ENCODE measurements at places on chromosomes 12 and 14.
A peak's percentile ranks its signal among the peaks of the same experiment; 100 is the strongest.

- no peak for DNase-seq
These were observed 68.8 kb downstream of the RPL10L start for GRCh38 chr14:46582826-46583225.

GRCh38 chr12:2844786-2845185 is 10.0 kb upstream of the NRIP2 start:
- DNase-seq: no peak

DNA sequence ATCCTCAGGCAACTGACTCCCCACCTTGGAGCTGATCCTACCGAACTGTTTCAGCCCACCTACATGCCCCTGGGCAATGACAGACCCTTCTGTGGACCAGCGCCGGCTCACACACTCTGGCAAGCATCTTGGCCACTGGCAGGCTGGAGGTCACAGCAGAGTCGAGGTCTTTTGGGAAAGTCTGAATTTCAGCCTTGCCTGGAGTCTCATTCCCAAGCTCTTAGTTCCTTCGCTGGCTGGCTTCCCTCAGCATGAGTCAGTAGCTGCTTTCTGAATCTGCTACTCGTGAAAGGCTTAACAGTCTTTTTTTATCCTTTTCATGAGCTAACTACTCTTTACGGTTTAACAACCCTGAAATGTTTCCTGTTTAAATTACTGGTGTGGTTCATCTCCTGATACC is 44.5 kb downstream of the ASCL4 start:
- DNase-seq: no peak

DNA sequence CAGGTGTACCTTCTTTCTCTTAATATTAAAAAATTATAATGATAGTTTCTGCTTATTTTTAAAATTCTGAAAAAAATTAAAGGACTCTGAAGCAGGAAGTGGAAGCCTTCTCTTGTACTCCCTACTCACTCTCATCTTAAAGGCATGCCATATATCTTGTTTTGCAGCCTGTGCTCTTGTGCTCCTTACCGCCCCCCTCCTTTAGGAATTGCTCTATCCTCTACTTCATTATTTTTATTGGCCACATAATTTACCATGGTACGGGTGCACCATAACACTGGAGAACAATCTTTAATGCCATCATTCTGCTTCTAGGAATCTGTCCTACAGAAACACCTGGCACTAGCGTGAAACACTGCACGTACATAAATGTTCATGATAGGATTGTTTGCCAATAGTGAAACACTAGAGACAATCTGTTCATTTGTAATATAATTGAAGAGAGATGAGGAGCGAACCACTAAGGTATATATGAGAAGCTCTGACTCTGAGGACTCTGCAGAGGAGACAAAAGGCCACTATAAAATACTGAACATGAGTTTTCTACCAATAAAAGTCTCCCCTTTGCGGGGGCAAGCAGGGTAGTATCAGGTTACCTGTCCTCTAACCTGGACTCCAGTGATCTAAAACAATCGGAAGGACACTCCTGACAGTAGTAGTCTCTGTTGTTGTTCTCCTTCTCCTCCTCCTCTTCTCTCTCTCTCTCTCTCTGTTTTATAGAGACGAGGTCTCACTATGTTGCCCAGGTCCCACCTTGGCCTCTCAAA is 6.3 kb upstream of the NYNRIN start:
- no peak for DNase-seq

DNA sequence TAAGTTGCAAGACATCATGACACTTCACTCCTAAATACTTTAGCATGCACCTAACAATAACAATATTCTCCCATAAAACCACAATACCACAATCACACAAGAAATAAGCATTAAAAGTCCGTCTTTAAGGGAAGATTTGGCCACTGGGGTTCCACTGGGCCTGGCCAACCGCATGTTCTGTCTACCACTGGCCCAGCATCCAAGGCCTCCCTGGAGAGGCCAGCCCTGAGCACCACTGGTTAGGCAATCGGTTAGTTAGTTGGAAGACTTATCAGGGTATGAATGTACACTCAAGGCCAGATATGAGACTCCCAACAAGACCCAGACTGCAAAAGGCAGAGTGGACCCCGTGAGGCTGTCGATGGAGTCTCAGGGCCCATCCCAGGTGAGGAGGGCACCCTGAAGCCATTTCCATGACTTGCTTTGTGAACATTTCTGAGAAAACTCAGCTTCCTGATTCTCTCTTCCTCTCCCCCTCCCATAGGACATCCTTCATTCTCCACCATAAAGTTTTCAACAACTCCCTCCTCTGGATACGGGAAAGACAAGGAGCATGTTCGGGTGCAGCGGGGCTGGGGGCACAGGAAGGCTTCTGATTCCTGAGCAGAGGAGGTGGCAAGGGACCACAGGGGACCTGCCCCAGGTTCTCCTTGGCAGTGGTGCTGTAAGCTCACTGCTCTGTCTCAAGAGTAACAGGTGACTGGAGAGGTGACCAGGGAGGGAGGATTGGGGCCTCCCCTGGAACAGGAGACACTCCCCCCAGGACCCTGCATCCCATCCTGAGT is 5.9 kb downstream of the PXN start:
- DNase-seq: no peak

DNA sequence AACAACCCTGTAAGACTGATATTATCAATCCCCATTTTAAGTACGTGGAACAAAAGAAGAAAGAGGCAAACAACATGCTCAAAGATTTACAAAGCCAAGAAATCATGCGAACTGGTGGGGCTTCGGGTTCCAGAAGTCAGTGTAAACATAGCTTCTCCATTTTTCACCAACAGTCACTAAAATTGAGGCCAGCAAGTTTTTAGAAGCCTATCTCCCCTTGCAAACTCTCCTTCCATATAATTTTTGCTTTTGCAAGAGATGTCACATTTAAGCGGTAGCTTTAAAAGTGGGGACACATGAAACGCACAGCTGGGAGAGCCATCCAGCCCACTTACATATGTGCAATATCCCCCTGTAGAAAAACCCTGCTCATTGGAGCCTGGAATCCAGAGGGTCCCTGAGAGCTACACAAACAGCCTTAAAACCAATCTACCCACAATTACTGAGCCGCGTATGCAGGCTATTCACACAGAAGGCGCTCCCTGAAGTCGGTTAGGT is 797 bp downstream of the SLC11A2 start:
- no peak for DNase-seq

DNA sequence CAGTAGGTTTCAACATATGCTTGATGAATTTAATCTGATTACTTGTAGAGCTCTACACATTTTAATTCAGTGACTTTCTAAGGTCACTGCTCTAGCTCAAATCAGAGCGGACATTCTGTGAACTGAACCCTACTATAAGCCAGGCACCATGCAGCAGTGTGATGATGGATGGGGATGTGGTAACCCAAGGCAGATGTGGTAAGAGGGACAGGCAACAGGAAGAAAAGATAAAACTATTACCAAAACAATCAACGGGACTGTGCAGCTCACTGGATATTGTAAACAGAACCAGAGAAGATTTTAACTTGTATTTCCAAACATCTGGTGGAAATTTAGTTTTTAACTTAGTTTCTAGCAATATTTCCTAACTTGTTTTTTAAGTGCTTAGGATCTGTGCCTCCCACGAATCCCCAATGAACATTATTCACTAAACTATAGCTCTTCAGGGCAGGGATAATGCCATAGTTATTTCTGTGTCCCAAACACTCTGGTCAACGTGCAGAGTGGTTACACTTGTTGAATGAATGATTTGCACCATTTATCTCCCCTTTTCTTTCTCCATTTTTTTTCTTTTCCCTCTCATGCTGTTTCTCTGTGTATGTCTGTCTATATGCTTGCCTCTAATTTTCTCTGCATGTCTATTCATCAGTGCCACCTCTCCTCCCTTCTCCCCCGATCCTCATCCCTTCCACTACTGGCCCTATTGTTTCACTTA is 3.0 kb downstream of the ERO1A start:
- no peak for DNase-seq

DNA sequence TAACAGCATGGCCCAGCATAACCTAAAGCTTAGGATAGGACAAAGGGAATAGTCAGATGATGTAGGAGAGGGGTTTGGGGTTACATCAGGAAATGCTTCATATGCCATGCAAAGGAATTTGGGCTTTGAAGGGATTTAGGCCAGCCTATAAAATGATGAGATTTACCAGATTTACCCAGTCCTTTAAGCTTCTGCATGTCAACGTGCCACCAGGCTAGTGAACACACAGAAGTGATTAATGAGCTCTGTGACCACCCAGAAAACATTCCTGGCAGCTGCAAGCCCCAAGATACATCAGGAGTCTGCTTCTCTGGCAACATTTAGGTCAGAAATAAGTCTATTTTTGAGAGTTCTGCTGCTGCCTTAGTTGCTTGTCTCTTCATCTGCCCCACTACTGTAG is 118.3 kb downstream of the LRIG3 start:
- no peak for DNase-seq

DNA sequence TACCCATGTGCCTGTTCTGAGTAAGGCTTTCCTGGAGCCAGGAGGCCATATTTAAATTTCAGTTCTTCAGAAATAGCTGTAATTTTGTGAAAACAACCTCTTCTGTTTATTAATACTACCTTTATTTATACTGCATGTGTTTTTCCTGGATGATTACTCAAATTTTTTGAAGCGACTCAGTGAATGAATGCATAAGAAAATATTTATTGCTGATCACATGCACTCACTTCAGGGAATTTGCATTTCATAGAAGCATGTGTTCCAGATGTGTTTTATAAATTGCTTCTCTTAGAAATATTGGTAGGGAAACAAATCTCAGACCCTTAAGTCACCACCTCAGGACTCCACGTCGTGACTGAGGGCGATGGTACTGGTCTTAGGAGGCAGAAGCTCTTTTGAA is 21.8 kb upstream of the DCN start:
- no peak for DNase-seq

GRCh38 chr12:92973614-92974013 is 44.5 kb upstream of the EEA1 start:
- no peak for DNase-seq

GRCh38 chr12:70180130-70180529 is 63.1 kb upstream of the CNOT2 start:
- no peak for DNase-seq

GRCh38 chr12:98294051-98294805 is 221.2 kb upstream of the TMPO start:
- DNase-seq: no peak

GRCh38 chr12:9040484-9041186 is 51.3 kb downstream of the KLRG1 start:
- DNase-seq: no peak

- DNase-seq: no peak
These were observed 5.6 kb downstream of the RIC8B start for GRCh38 chr12:106780010-106780631.

GRCh38 chr12:112525426-112525809 is 106.7 kb downstream of the PTPN11 start:
- DNase-seq: no peak

DNA sequence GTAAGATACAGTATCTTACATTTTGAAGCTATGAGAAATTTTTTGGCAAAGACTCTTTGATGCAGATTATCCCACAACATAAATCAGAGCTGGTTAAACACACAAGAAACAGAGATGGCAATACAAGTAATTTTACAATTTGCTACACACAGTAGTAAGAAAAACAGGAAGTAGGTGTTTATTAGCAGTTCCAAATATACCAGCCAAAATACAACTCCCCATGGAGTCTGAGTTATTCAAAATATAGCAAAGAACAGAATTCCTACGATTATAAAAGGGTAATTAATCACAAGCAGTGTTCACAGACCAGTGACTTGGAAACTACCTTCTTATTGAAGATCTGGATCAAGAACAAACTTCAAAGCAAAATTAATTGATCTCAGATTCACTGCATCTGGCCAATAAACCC is 83.9 kb downstream of the BMP4 start:
- DNase-seq: no peak

DNA sequence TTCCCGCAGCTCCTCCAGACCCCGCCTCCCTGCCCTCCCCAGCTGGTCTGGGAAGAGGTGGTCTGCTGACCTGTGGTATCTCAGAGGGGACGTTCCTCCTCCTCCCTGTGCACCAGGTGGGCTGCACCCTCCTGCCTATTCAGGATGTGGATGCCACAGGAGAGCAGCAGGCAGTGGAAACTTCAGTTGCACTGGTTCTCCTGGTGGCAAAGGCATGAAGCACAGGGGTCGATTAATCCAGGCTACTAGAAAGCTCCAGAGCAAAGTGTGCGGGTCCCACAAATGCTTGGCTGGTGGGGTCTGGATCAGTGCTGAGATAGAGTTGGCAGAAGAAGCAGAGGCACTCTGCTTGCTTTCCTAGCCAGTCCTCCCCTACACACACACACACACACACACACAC is 197.0 kb downstream of the SLC41A2 start:
- DNase-seq: no peak

DNA sequence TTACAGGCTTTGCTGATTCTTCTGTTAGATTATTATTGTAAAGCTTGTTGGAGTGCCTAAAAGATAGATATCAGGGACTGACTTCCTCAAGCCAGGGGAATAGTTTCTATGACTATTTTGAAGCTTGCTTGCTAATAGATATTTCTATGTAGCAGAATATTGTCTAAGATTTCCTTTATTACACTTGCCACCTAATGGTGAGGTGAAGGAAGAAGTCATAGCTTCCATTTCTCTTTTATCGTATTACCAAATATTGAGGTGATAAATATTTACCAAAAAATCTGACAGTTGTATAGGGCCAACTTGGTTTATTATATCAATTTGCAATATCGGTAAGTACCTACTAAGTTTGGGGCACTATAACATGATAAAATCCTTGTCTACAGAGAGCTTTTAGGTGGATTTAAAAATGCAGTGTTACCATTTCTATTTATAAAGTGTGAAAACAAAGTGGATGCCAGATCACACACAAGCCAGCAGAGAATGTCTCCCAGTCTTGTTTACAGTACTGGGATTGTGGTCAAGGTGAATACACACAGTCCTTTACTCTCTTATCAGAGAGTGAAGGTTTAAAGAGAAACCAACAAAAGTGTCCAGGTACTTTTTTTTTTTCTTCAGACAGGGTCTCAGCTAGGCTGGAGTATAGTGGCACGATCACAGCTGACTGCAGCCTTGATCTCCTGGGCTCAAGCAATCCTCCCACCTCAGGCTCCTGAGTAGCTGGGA is 137.9 kb downstream of the IGF1 start:
- no peak for DNase-seq

GRCh38 chr12:108594-108993 is 42.0 kb downstream of the IQSEC3 start:
- DNase-seq: peak; percentile 54

DNA sequence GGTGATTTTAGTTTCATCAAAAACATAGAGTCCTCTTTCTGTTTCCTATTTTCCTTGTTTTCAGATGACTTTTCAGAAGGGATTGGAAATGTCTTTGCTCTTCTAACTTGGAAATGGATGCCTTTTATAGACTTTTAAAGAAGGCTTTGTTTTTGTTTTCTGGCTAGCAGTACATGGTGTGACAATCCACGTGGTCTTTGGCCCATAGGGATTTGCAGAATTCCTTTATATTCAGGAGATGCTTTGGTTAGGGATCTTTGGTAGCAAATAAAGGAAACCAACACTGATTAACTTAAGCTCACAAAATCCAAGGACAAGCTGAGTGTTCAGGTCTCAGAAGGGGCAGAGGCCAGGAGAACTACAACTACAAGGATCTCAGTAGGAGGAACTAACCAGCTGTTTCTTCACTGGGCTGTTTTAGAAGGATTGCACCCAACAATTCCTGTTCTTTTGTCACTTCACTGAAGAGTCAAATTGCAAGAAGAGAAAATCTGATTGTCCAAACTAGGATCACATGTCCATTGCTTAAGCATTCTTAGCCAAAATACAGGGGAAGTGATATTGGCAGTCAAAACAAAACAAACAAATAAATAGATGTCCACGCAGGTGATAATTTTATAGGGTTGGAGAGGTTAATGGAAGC is 58.6 kb upstream of the MANSC4 start:
- no peak for DNase-seq

- no peak for DNase-seq
These were observed 51.2 kb upstream of the OXA1L start for GRCh38 chr14:22715186-22715812.

All from heart right ventricle (tissue), 16 donors.